RWPE1 (cell line): ENCODE measurements at places on chromosomes 6 and 20.

DNA sequence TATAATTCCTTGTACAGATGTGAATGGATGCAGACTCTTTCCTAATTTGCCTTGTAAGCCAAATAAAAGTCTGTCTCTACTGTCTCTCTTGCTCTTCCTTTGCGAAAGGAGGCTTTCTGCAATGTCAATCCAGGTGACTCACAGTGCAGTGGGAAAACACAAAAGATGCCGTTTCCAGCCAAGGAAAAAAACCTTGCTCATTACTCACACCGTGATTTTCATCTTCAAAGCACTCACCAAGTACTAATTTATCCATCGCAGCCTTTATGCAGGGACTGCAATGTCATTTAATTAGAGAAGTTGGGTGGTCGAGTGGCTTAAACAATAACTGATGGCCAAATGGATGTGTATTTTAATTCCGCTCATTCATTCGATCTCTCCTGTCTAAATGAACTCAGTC is 23.8 kb downstream of the SAYSD1 start:
- DNase-seq: peak; percentile 20

- DNase-seq: no peak
These were observed 143.2 kb upstream of the TENT5A start for GRCh38 chr6:81895511-81896185.

GRCh38 chr6:21935561-21936028 is 342.0 kb downstream of the SOX4 start:
- no peak for DNase-seq

GRCh38 chr6:105810922-105811482 is 275.1 kb upstream of the PRDM1 start:
- DNase-seq: no peak

DNA sequence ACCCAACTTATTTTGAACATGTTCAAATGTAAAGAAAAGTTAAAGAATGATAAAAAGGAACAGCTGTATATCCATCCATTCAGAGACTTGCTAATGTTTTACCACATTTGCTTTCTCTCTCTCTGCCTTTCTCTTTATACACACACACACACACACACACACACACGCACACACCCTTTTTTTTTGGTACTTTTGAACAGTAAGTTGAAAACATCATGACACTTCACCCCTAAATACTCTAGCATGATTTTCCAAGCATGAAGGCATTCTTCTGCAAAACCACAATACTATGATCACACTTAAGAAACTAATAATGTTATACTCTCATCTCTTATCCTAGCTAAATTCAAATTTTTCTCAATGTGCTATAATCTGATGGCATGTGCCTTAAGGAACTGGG is 192.3 kb downstream of the UTRN start:
- no peak for DNase-seq

- no peak for DNase-seq
These were observed 22.2 kb downstream of the OLIG3 start for GRCh38 chr6:137471986-137472385.

DNA sequence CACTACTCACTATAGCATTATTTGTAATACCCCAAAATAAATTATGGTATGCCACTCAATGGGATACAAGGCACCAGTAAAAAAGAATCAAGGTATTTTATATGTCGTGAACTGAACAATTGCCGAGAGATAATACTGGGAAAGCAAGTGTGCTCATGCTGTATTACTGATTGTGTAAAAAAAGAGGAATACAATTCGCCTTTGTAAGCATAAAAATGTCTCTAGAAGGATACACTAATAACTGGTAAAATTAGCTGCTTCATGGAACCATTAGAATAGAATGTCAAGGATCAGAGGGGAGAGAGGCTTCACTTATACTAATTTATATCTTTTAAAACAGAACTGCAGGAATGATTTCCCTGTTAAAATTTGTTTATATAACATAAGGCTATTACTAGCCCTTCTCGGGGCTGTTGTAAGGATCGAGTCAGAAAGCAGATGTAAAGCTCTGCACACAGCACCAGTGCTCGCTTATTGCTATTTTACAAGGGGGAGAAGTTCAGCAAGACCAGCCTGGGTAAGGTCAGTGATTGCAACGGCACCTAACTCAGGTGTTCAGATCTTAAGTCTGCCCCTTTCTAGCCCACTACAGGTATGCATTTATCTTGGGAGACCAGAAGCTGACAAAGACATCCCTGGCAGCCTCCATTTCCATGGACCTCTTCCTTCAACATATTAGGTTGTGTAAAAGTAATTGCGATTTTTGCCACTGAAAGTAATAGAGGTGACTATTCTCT is 61.6 kb downstream of the MYH7B start:
- DNase-seq: no peak

GRCh38 chr6:122567034-122567433 is 43.2 kb upstream of the PKIB start:
- no peak for DNase-seq
